ENCODE measurements at places on chromosomes 12 and 14.

GRCh38 chr12:116169071-116169470, 108.4 kb downstream of the MED13L start:
- no peak for DNase-seq

DNA sequence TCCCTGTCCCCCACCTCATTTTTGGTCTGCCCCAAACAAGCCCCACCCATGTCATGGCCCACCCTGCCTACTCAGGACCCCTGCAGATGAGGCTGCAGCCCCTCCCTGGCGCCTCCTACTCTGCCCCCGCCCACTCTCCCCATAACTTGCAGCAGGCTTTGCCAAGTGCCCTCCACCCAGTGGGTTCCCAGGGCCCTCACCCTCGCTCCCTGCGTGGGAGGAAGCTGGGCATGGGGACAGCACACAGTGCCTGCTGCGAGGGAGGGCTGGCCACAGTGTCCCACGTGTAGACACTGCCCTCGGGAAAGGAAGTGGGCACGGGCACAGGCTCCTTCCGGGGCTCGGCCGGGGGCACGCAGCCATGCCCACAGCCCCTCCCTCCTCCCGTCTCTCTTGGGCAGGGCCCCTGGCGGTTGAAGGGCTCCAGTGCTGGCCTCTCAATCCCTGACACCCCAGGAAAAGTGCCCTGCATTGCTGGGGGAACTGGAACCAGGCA, 9.4 kb downstream of the AKT1 start:
- no peak for DNase-seq

- DNase-seq: no peak
These were observed 93.0 kb upstream of the MGAT4C start for GRCh38 chr12:86349196-86349595.

DNA sequence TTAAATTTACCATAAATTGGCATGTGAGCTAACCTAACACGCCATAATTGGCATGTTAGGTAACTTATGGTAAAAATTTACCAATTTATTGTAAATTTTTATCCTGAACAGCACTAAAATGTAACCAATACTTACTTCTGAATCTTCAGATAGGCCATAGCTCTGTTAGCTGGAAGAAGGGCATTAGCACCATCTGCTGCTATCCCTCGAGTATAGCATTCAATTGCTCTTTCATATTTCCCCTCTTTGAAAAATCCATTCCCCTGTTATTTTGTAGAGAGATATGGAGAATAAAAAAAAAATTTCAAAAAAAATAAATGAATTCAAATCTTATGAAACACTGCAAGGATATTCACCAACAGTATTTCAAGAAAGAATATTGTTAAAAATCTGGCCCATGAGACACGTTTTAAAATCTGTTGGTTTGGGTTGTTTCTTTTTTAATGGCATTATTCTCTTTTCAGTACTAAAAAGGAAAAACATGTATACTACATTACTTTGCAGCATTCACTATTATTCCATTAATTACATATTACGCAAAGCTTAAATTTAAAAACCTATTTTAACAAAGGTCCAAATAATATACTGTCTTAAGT, 19.1 kb downstream of the RPAP3 start:
- DNase-seq: no peak

Measured in HS-5 (cell line).